SHP77 (cell line): ENCODE measurements at places on chromosomes 12 and 14.
A peak's percentile ranks its signal among the peaks of the same experiment; 100 is the strongest.

DNA sequence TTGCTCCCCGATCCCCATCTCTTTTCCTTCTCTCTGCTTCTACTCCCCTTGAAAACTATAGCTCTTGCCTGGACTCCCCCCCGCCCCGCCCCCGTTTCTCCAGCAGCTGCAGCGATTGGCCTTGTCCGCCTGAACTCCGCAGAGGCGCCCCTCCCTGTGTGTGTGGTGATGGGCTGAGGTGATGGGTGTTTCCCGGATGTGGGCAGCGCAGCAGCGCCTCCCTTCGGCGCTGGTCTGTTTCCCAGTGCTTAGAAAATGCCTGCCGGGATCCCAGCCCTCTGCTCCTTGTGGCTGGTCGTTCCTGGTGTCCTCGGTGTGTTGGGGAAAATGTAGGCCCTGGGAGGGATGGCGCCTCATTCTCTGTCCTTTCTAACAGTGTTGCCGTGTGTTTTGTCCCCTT lies 43.3 kb downstream of the GALNT8 start:
- DNase-seq = peak; percentile 83

DNA sequence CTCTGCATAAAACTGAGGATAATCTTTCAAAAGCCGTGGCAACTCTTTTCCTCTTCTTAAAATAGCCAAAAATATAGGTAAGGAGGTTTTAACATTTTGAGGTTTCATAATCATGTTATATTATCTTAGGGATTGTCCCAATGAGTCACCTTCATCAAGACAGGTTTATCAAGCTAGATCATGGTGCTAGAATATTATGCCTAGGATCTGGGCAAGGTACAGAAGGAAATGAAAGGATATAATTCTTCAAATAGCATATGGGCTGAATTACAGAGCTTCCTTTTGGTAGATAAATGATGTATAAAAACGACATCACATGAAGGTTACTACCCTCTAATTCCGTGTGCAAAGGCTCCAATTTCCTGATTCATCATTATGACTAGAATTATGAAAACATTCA lies 28.6 kb upstream of the TBC1D15 start:
- DNase-seq = no peak

DNA sequence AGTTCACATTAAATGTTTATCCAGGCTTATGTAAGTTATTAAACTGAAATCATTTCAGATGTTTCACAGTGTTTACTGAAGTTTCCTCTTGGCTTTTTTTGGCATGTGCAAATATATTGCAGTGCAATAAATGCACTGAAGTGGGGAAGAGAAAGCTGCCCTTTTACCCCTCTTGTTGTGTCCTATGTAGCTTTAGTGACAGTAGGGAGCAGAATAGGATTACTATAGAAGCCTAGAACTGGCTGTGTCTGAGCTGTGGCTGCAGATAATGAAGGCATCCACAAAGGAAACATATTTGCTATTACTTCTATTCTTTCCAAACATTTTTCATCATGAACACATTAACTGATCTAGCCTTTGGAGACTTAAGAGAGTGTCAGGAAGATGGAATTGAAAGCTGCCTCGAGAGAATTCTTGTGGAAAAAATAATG lies 24.1 kb upstream of the CNTN1 start:
- no peak for DNase-seq

GRCh38 chr12:108525681-108526080 lies 10.6 kb downstream of the FICD start:
- no peak for DNase-seq

DNA sequence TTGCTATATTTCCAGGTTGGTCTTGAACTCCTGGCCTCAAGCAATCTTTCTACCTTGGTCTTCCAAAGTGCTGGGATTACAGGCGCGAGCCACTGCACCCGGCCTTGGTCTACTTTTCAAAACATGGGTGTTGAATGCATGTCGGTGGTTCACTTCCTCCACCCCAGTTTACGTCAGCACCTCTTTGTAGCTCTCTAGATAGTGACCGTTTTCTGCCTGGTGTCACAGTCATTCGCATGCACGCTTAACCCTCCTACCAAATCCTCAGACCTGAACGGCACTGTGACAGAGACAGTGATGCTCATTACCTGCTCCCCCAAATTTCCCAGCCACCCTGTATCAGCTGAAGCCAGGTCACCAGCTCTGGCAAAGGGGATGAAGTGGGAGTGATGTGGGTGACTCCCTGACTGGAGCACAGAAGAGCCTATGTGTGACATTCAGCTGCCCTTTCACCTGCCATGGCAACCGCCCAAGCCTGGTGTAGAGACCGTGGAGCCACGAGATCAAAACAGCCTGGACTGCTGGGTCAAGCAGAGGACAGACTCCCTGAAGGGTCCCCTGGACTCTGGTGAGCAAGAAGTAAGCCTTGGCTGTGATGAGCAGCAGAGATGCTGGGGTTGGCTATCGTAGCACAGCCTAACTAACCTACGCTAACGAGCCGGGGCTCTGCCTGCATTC lies 66.2 kb upstream of the GPR68 start:
- DNase-seq = no peak

DNA sequence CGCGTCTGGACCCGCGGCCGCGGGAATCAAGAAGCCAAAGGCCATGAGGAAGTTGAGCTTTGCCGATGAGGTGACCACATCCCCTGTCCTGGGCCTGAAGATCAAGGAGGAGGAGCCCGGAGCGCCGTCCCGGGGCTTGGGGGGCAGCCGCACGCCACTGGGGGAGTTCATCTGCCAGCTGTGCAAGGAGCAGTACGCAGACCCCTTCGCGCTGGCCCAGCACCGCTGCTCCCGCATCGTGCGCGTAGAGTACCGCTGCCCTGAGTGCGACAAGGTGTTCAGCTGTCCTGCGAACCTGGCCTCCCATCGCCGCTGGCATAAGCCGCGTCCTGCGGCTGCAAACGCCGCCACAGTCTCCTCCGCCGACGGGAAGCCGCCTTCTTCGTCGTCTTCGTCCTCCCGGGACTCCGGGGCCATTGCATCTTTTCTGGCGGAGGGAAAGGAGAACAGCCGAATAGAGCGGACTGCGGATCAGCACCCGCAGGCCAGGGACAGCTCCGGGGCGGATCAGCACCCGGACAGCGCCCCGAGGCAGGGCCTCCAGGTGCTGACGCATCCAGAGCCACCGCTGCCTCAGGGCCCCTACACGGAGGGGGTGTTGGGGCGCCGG lies 1.0 kb downstream of the INSM2 start:
- DNase-seq = peak; percentile 17

DNA sequence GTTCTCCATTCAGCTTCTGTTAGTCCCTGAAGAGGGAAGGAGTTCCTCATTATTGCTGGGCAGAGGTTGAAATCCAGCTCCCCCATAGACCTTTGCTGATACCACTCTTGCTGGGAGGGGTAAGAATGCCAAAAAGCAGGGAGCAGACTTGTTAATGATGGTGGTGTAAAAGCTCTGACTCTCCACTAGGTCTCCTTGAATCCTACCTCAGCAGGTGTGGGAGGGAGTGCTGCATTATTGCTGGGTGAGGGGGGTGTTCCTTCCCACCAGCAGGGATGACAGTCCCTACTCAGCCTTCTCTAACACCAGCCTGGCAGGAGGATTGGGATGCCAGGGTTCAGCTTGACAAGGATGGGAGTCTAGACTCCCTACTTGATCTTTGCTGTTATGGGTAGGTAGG lies 185.8 kb upstream of the NOS1 start:
- DNase-seq = no peak
